Natural killer cell treated with Interleukin-12 subunit alpha and Interleukin-12 subunit beta and Interleukin-15 and Interleukin-18, amount 100 ng/mL, for 72 hours (primary cell): ENCODE measurements at places on chromosomes 6 and 20. TPM values are rescaled to one million over a fixed set of nuclear protein-coding genes. Genes with fewer than 3 reads are reported as not detected.
A peak's percentile ranks its signal among the peaks of the same experiment; 100 is the strongest.

DNA sequence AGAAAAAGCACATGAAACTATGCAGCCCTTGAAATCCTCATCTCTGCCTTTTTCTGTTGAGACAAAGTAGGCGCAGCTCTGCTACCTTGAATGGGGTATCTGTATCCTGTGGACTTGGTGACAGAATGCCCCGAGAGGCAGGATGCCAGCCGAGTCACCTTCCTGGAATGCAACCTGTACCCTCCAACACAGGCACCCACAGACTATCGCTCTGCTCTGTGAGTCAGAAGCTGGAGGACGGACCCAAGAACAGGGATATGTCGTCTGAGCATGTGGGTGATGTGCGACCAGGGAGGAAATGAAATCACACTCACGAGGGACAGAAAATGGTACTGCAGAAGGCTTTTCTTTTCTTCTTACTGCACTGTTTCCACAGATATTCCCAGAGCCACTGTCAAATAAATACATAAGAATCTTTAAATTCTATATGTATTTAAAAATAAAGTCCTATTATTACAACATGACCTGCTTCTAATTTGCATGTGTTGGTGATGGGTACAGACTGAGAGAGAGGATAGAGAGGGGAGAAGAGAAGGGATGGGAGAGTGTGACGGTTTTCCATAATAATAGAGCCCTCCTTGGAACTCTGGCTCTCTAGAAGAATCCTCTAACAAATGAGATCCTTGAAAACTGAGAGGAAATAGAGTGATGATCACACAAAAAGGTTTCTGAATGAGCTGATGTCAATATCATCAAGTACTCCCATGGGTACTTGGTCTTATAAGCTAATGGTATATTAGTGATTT, 308.1 kb downstream of the FOXC1 start:
- DNase-seq = no peak

GRCh38 chr20:63538204-63539091, 1.3 kb upstream of the PTK6 start:
- no peak for DNase-seq

The HLA-DOB gene
- total RNA-seq = 13.9 TPM

The BPIFA1 gene
- not detected for total RNA-seq

DNA sequence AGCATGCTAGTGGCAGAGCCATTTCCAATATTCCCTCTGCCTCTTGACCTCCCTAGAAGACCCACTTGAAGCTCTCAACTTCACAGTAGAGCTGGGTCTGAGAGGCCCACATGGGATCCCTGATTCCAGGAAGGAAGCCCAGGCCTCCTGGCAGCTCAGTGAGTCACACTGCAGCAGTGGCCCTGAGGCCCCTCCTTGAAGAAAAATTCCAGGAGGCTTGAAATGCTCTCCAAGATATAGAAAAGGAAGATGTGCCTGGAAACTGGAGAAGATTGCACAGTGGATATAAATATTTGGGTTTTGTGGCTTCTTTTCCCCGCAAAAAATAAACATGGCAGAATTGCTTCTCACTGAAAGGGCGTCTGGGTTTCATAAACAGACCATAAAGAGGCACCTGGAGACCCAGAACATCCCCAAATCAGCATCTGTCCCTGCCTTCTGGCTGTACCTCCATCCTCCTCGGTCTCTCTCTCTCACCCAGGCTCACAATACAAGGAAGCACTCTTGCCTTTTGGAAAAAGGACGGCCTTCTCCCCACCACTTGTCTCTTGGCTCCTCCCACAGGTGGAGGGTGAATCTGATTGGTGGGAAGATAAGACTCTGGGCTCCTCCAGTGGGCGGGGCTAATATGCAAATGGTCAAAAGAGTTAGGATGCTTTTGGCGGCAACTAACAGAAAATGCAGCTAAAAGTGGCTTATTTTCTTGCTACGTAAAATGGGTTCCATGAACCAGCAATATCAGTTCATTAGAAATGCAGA, 200.0 kb upstream of the SULF2 start:
- DNase-seq = no peak

DNA sequence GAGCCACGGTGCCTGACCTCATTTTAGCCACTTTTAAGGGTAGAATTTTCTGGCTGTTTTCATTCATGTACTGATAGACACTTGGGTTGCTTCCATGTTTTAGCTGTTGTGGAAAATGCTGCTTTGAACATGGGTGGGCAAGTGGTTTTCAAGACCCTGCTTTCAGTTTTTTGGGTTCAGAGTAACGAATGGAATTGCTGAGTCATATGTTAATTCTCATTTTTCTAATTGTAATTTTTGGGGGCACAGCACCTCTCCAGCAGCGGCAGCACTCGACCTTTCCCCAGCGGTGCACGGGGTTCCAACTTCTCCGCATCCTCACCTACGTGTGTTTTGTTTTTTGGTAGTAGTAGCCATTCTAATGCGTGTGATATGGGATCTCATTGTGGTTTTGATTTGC, 5.4 kb downstream of the NQO2 start:
- no peak for DNase-seq

DNA sequence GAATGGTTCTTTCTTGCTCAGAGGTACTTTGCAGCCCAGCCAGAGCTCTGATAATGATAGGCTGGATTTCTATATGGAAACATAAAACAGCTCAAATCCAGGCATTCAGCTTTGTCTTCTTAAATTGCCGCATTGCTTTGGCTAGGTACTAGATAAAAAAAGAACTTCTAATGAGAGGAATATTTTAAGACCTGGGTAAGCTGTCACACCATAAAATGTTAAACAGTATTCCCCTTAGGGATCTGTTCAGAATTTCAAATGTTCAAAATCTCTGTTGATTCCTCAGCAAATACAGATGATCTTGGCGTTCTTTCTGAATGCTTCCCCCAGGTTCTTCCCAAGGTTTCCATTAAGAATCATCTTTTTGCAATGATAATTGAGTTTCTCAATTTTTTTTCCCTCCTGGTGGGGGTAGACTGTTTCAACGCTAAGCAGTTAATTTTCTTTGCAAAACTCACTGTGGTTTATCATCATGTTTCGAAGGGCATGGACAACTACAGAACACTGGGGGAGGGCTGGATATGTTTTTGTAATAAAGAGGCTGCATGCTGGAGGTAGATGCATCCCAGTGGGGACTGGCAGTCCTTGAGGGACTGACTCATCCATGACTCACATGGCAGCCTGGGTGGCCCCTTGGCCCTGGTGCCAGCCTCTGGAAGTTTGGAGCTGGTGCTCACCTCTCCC, 31.0 kb downstream of the TIAM2 start:
- no peak for DNase-seq

The MATN4 gene
- 1.4 TPM for total RNA-seq

- DNase-seq = no peak
Observed at GRCh38 chr20:39468703-39469102, 506.6 kb downstream of the DHX35 start.

GRCh38 chr20:19380211-19380610, 167.8 kb downstream of the SLC24A3 start:
- no peak for DNase-seq

DNA sequence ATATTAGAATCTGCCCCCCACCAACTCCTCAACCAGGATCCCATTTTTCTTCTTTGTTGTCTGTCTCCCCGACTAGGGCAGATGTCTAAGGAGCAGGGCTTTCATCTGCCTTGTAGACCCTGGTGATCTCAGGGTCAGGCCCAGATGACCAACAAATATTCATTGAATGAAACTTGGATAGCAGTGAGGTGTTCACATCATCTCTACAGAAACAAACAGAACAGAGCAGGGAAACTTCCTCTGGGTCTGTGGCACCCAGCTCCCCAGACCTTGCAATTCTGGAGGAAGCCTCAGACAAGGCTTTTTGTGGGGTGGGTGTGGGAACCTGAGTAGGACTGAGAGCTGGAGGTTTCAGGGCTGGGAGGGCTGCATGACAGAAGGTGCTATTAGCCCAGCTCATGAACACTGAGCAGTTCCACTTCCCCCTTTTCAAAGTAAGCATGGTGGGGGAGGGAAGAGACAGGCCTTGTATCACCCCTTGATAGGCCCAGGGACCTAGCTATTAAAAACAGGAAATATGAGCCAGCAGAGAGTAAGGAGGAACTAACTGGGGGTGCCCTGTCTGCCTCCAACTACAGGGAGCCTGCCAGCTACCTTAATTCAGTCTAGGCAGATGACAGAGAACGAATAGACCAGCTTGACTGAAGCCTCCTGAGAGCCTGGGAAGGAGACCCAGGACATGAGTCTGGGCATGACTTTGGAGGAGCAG, 37.3 kb upstream of the TOP1 start:
- no peak for DNase-seq

DNA sequence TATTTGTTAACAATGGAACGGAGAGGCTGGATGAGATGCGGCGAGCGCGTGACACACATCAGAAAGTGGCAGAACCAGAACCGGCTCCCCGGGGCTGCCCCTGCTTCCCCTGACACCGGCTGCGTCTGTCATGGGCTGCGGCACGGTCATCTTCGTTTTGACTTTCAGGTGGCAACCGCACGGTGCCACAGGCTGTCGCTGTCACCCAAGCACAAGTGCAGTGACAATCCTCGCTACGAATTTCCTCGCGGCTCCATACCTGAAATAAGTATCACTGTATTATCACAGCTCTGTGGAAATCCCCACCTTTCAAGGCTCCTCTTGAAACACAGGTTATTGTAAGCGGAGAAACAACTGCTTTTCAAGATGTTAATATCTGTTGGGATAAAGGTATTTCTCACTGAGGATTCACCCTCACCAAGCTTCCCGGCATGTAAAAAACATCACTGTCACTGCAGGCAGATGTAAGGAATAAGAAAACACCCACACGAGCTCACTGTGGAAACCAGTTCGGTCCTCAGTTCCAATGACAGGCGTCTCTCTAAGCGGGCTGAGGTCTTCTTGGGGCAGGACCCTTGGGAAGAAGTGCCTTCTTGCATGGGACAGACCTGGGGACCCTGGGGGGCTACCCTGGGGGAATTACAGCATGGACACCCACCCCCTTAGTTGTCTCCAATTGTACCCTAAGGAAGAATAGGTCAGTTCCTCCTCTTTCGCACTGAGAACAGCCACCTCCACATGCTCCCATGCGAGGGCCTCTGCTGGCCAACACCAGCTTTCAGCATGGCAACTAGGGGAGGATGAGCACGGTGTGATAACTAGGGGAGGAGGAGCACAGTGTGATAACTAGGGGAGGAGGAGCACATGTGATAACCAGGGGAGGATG, 86.3 kb downstream of the DACT2 start:
- no peak for DNase-seq

DNA sequence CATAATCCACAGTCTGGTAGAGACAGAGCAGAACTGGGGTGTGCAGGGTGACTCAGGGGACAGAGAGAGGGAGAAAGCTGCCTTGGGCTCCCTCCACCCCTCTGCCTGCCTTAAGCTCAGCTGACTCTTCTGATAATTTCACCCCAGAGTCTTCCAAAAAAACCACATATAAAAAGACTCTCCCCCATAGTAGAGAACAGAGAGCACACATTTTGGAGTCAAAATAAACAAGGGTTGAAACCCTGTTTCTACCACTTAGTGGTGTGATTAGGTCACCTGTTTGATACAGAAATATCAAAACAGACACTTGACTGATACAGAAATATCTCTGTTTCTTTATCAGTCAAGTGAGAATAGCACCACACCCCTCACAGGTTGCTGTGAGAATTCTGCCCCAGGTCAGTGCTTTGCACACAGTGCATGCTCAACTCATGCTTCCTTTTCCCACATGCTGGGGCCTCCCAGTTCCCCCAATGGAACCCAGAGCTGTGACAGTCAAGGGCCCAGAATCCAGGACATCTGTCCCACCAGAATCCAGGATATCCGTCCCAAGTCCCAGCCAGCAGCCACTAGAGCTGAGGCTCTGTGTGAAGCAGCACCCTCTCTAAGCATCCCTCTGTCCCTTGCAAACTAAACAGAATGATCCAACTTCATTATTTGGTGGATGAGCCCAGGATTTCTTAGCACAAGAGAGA, 1.2 kb downstream of the TREML2 start:
- no peak for DNase-seq

- DNase-seq = peak; percentile 53
Observed at GRCh38 chr6:37690964-37691735, 6.5 kb downstream of the MDGA1 start.

The ZBP1 gene
- 4.8 TPM for total RNA-seq

DNA sequence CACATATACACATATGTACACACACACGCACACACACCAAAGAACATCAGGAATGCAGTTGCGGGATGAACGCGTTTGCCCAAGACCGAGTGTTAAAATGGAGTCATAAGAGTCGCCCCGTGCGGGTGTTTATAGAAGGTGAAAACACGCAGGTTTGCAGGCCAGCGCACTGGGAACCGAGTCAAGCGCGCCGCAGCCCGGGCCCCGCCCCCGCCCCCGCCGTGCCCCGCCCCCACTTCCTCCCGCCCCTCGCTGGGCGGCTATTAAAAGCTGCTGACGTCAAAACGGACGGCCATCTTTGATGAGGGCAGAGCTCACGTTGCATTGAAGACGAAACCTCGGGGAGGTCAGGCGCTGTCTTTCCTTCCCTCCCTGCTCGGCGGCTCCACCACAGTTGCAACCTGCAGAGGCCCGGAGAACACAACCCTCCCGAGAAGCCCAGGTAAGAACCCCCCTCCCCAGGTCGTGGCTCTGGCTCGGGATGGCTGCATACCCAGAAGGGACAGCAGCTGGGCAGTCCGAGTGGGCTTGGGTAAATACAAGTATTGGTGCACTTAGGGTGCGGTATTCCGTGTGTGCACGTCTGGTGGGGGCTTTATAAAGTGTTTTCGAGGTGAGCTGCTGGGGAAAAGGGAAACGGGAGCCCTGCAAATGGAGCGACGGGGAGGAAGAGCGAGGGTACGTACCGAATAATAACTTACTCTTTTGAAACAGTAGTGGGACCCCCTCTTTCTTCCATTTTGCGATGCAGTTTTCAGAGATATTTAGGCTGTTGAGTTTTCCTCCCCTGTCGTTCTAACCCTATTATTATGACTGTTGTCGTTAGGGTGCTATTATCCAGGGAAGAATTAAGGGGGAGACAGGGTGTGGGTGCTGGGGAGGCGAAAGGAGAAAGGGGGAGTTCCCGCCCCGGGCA, at the start of gene SNAP25:
Gene SNAP25 (plus strand): TSS at position 295 of the 916 bp plus-strand sequence. CDS start 56,662 bp downstream, outside the sequence.
- DNase-seq = no peak

DNA sequence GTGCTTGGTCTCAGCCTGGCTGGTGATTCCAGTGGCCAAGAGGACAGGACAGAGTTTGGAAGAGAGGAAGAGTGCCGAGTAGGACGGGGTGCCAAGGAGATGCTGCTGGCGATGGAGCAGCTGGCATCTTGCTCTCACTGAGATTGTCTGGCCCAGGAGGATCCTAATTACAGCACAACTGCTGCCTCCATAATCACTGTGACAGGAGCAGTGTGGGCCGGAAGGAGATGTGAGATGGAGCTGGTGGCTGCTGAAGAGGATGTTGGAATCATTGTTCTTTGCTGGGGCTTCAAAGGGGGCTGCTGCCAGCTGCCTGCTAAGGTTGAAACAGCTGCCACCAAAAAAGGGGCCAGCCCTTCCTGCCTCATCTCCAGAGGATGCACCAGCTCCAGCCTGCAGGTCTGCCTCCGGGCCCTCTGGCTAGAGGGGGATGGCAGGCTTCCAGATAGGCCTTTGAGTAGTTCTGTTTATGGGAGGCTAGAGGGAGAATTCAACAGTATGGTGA, 214.4 kb downstream of the RNF144B start:
- DNase-seq = no peak

- no peak for DNase-seq
Observed at GRCh38 chr6:139600919-139601475, 226.5 kb upstream of the CITED2 start.

The TBXT gene
- total RNA-seq = not detected
